ENCODE measurements at places on chromosomes 2 and 18.

- DNase-seq: no peak
Measured at GRCh38 chr2:196331143-196331542, 159.8 kb upstream of the STK17B start.

- DNase-seq: peak; percentile 86
Measured at GRCh38 chr2:217650716-217651360, 352.0 kb downstream of the TNS1 start.

- no peak for DNase-seq
Measured at GRCh38 chr2:65026154-65026553, 30.1 kb upstream of the CEP68 start.

GRCh38 chr2:86352727-86353221, 15.3 kb upstream of the REEP1 start:
- DNase-seq: no peak

- no peak for DNase-seq
Measured at GRCh38 chr2:1186421-1186820, 226.8 kb upstream of the TPO start.

DNA sequence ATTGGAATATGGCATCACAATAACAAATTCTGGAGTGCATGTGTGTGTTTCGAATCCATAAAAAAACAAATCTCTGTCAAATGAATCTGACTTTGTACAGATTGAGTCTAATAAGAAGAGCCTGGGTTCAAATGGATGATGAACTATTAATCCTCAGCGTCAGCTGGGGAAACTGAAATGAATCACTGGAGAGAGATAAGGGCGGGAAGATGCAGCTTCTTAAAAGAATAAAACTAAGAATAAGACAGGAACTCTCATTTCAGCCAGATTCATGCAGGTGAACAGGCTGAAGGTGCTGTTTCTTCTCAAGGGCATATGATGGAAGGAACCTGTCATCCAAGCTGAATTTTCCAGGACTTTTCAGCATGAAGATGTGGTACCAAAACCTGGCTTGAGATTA, 202.6 kb upstream of the TRIB2 start:
- DNase-seq: no peak

DNA sequence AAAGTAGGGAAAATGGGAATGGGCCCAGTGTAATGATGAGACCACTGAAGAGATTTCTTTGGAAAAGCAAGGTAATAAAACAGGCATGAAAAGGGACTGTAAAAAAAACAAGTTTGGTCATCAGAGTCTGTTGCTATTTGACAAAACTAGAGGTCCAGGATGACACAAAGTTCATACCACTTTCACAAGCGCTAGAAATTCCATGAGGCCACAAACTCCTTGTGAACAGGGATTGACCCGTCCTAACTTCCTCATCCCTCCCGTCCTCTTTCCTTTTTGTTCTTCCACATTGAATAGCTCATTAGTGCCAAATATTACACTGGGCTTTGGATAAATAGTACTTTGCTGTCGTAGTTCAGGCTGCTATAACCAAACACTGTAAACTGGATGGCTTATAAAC, 188.8 kb upstream of the EPC2 start:
- DNase-seq: no peak

GRCh38 chr2:5290900-5291546, 401.2 kb upstream of the SOX11 start:
- DNase-seq: no peak

DNA sequence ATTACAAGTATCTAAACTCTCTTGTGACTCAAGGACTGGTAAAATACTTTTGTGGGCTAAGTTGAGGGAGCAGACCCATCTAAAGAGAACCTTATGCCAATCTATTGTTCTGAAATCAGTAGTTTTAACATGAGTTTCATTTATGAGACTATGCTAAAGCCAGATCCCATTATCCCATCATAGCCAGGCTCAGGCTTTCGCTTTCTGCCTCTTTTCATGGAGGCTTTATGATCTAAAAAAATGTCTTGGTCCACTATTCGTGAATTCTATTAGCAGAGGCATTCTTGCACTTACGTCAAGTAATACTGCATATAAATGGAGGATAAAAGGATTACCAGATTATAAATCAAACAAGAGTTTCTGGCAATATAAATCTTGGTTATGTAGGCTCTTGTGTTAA, 1636.9 kb upstream of the ACVR2A start:
- DNase-seq: no peak

DNA sequence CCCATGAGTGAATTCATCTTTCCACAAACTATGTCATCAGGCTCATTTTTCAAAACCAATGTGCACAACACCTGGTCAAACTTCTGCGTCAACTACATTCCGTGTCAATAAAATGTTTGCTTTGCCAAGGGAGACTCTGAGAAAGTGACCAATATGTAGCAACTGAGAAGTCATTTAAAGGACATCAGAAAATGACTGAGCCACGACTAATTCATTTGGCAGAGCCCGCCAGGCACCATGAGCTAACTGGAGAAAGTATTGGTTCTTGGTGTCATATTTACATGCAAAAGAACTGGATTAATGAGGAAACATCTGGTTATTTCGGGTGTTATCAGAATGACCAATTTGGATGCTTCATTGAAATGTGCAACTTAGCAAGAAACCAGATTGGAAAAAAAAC, 7.2 kb downstream of the RND3 start:
- no peak for DNase-seq

All from Karpas-422 (cell line).